ENCODE measurements at places on chromosomes 7 and 10.
A peak's percentile ranks its signal among the peaks of the same experiment; 100 is the strongest.

DNA sequence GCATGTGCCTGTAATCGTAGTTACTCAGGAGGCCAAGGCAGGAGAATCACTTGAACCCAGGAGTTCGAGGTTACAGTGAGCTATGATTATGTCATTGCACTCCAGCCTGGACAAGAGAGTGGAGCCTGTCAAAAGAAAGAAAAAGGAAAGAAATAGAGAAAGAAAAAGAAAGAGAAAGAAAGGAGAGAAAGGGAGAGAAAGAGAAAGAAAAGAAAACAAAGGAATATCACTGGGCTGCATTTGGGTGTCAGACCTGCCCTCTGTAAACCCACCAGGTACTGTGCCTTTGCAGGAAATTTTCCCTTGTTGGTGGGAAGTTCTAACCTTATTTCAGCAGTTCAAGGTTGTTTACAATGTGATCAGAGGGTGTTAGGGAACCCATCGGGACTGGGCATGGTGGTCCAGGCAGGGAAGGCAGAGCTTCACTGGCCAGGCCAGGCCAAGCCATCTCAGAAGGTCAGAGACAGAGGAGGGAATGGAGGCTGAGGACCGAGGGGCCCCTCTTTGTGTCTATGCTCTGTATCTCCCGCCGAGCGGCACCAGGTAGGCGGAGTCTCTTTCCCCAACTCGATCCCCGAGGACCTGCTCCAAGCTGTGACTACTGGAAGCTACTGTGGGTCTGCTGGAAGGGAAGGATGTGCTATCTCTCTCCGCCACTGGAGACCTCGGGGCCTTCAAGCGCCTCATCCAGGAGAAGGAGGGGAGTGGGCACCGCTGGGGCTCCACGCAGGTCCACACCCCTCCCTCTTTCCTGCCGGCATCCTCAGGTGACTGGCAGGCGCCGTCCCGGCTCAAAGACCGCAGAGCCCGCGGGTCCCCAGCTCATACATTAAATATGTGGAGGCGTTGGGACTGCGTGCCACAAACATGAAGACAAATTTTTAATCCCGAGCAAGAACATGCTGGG is 15.2 kb upstream of the KAZALD1 start:
- no peak for DNase-seq

GRCh38 chr7:37784015-37784414 is 64.4 kb upstream of the NME8 start:
- no peak for DNase-seq

DNA sequence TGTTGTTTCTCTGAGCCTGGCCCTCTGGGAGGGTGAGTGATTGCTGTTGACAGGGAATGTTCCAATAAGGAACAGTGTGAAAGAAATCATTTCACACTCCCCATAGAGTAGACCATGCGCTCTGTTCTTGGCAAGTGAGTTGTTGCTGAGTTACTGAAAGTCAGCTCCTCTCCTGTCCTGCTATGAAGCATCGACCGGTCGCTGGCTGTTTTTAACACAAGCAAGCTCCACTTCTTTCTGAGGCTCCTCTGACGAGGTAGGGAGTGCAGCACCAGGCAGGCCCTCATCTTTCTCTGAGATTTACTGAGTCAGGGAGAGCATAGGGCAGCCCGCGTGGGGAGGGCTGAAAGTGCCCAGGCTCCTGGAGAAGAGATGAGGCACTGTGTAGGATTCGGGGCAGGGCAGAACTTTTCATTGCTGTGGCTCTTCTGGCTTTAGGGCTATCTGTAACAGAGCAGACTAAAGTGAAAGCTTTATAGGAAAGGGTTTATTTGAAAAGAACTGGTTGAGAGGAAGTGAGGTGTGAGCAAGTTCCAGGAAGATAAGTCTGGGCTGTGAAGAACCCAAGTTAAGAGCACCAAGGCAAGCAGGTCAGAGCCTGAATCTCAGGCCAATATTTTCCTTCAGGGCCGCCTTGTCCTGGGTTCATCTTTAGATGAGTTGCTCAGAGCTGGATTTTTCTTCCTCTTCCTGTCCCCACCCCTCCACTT is 332.2 kb downstream of the CCSER2 start:
- DNase-seq, result no peak

DNA sequence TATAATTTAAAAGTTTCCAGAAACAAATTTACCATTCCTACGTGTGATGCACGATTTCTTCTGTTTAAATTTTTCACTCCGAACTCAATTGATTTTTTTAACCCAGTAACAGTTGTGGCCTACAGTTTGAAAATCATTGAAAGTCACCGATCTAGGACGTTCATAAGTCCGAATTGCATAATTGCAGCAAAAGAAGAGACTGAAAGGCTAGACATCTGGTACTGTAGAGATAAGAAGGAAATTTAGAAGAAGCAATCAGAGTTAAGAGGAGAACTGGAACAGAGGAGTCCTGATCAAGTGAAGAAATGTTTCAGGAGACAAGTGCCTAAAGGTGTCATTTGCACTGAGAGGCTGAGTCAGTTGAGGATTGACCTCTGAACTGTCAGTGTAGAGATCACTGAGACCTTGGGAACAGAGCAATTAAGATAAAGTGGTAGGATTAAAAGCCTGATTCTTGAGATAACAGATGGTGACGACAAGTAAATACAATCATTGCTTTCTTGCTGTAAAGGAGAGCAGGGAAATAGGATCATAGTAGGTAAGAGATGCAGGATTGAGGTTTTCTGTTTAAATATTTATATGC is 73.5 kb downstream of the ZFAND4 start:
- no peak for DNase-seq

GRCh38 chr10:80684259-80684658 is 146.6 kb downstream of the SH2D4B start:
- DNase-seq, result peak; percentile 66

DNA sequence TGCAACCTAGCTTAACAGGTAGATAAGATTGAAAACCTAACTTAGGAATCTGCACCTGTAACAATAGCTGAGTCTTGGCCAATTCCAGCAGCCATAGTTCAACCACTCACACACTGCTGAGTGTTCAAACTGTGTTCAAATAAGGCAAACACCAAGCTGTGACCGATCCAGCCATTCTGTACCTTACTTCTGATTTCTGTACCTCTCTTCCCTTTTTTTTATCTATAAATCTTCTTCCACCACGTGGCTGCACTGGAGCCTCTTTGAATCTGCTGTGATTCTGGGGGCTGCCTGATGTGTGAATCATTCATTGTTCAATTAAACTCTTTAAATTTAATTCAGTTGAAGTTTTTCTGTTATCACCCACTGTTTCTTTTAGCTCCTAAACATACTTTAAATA is 15.7 kb upstream of the FOXL3 start:
- DNase-seq, result no peak

- DNase-seq, result no peak
These were observed 191.9 kb downstream of the C7orf25 start for GRCh38 chr7:42720012-42720411.

DNA sequence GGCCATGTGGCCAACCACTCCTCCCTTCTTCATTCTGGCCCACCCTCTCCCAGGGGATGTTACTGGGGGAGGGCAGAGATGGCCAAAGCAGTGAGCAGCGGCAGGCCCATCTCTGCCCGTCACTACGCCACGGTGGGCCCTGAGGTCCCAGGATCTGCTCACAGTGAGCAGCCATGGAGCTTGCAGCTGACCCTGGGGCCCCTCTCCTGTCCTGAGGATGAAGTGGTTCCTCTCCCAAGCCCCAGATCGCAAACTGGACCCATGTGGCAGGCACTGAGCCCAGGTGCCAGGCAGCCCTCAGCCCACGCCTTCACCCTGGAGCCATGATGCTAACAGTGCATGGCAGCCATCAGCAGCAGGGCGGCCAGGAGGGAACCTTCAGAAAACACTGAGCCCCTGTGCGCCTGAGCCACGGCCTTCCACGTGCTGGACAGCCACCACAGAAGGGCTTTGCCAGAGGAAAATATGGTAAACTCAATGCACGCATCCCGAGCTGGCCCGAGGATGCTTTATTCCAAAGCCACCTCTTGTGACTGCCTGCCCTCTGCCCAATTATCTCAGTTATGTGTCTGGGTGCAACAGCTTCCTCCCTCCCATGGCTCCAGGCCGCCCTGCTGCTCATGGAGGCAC is 485.7 kb downstream of the PTPRN2 start:
- DNase-seq, result no peak

DNA sequence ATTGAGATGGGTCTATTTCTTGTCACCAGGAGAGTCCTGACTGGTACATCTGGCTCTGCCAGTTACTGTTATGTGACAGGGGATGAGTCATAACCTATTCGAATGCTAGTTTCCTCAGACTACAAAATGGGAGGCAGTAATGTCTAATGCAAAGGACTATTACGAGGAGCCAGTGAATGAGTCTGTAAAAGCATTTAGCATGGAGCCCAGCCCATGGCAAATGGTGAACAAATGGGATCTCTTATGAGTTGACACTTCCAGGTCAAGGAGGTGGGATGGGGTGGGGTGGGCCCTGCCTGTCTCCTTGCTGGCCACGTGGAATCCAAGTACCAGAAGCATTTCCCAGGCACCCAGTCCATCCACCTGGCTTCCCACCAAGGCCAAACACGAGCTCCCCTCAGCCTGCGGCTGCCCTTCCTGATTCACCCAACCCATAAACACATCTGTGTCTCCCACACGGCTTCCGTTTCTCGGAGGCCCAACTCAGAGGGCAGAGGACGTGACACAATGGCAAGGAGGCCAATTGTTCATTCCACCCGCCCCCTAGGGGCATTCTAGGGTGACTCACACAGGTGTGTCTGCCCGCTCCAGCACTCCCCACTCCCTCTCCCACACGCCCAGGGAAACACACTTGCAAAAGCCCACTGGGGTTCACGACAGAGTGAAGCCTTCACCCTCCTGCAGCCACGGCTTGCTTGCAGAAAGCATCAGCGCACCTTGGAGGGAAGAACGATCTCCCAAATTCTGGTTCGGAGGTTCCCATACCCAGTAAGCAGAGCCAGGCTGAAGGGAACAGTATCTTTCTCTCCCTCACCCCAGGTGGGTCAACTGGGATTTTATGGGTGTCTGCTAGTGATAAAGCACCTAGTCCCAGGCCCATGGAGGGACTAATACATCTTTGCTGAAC is 109.8 kb downstream of the SH3PXD2A start:
- DNase-seq, result peak; percentile 53

- no peak for DNase-seq
These were observed 22.7 kb downstream of the SLC35G1 start for GRCh38 chr10:93916257-93917063.

GRCh38 chr7:7576344-7576743 is 9.7 kb downstream of the MIOS start:
- DNase-seq, result no peak

DNA sequence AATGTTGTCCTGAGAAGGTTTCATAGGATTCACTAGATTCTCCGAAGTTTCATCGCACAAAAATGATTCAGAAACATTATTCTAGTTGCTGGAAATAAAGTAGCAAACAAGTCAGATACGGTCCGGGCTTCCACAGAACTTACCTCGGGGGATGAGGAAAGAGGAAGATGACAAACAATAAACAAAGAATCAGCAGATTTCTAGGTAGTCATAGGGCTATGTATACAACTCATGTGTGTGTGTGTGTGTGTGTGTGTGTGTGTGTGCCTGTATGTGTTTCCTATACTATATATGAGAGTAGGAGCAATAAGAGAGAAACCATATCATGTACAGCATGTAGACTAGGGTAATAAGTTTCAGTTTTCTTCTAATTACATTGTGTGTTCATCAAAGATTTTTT is 16.5 kb downstream of the TMEM236 start:
- DNase-seq, result no peak

DNA sequence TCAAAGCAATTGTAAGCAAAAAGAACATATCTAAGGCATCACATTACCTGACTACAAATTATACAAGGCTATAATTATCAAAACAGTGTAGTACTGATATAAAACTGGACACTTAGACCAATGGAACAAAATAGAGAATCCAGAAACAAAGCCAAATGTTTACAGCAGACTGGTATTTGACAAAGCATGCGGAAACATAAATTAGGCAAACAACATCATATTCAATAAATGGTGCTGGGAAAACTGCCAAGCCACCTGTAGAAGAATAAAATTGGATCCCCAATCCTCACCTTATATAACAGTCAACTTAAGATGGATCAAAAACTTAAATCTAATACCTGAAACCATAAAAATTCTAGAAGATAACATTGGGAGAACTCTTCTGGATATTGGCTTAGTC is 240.8 kb upstream of the POM121L12 start:
- DNase-seq, result no peak

DNA sequence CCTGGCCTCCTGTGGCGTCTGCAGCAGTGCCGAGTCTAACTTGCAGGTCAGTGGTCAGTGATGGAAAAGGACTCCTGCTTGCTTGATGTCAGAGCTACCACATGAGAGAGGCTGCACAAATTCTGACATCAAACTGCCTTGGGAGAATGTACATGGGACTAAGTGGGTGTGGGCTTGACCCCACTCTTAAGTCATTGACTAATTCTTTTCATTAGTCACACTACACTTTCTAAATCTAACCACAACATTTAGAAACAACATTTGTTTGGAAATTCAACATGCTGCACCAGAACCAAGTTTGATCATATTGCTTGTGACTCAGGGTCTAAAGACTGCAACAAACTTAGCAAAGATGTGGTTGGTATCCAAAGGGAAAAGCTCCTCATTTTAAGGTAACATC is 24.4 kb upstream of the CDC14C start:
- DNase-seq, result no peak

DNA sequence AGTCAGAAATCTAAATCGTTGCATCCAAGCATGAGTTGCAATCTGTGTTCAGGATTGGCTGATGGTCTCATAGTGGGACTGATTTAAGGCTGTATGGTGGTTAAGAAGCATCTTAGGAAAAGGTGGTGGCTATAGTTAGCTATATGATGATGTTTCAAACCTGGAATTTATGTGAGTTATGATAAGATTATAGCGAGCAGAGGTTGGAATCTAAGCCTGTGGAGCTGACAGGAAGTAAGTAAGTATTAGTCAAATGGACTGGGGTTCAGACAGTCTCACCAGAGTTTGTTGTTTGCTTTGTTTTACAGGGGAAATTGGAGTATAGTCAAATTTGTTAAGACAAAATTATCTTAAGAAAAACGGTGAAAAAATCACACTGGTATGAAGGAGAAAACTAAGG is 56.7 kb downstream of the ANKRD7 start:
- no peak for DNase-seq

DNA sequence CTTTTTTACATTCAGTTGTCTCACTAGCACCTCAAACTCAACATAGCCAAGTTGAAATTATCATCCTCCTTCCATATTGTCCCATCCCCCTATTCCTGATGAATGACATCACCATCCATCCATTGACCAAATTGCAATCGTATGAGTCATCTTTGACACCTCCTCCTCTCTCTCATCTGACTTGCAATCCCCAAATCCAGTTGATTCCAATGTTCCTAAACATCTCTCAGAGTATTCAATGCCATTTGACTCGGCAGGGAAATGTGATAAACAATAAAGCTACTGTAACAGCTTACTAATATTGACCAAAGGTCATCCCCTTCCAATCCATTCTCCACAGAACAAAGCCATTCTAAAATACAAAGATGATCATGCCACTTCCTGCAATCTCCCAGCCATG is 1047.8 kb downstream of the NRG3 start:
- DNase-seq, result no peak

- no peak for DNase-seq
These were observed 7.8 kb upstream of the TLX1 start for GRCh38 chr10:101123085-101123814.

DNA sequence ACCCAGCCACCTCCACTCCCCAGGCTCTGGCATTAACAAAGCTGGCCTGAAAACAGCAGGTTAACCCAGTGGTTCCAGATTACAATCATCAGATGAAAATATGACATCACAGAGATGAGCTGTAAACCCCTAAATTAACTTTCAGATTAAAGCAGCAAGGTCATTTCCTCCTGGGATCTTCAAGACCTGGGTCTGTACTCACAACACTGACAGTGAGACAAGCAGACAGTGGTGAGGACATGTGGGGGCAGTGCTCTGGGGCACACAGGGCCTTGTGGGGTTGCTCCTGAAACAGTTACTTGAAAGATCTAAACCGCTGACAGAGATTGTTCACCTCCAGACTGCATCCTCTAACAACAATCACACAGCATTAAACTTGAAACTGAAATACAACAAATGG is 134.1 kb downstream of the ZNF438 start:
- DNase-seq, result no peak

All from naive thymus-derived CD4-positive, alpha-beta T cell (primary cell).